Hepatocyte (in vitro differentiated cells): ENCODE measurements at places on chromosomes 12 and 14. TPM values are rescaled to one million over a fixed set of nuclear protein-coding genes. Genes with fewer than 3 reads are reported as not detected.

ADCY4 gene
- 0.63 and 1.4 TPM in 2 replicates for total RNA-seq

- no peak for DNase-seq
These were observed 8.6 kb downstream of the KRT2 start for GRCh38 chr12:52643233-52644077.

DNA sequence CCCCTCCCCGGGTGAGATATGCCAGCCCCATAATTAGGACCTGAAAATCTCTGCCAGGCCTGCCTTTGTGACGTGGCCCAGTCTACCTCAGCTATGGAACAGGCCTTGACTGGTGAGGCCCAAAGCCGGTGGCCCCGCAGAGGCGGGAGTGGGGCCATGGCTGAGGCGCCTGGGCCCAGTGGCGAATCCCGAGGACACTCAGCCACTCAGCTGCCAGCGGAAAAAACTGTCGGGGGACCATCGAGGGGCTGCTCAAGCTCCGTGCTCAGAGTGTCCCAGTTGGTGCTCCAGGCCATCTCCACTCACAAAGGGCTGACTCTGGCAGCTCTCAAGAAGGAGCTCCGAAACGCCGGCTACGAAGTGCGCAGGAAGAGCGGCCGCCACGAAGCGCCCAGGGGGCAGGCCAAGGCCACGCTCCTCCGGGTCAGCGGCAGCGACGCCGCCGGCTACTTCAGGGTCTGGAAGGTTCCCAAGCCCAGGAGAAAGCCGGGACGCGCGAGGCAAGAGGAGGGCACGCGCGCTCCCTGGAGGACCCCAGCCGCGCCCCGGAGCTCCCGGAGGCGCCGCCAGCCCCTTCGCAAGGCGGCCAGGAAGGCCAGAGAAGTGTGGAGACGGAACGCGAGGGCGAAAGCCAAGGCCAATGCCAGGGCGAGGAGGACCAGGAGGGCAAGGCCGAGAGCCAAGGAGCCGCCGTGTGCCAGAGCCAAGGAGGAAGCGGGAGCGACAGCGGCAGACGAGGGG, 21.4 kb downstream of the ZNF641 start:
- DNase-seq, result no peak

DNA sequence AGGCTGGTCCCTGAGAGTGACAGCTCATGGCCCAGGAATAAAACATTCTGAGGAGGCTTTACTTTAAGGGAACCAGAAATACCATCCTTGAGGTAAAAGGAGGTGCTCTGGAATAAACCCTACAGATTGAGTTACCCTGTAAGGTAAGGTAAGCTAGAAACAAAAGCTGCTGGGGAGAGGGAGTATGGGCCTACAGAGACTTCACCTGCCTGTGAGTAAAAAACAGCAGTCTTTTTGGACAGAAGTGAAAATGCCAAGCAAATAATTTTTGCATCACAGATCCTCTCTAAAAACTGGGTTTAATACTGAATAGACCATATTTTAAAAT, 41.2 kb downstream of the CORO1C start:
- DNase-seq, result no peak

KRT85 gene
- not detected in 2 replicates for total RNA-seq

UBR7 gene
- total RNA-seq, result 14.9 and 16.3 TPM in 2 replicates

DNA sequence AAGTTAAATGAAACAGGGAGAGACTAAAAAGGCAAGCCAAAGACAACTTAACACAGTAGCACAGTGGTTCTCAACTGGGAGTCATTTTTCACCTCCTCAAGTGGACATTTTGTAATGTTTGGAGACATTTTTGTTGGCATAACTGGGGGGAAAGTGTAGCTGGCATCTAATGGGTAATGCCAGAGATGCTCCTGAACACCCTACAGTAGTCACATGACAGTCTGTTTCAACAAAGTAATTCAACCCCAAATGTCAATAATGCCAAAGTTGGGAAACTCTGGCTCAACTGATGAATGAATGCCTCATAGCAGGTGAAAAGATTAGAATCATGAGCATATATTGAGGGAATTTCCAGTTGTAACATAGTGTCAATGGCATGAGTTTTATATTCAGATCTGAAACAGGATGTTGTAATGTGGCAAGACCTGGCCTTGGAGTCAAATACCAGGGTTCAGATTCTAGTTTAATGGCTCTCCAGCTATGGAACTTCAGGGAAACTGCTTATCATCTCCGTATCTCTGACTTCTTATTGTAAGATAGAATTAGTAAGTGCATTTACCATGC, 2.4 kb upstream of the OR4K5 start:
- no peak for DNase-seq

DNA sequence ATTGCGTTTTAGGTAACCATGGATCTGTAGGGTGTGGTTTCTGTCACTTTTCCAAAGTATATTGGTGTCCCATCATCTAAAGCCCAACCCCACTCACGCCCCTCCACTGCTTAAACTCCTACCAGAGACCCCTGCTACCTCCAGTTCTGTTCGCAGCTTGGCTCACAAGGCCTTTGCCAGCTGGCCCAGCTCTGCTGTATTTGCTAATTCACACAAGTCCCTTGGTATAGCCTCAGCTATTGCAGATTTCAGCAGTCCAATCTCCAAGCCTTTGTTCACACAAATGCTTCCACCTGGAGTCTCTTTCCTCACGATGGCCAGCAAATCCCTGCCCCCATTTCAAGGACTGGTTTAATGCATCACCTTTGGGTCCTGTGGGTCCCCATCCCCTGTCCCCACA, 24.2 kb downstream of the ISCA2 start:
- DNase-seq, result no peak

DNA sequence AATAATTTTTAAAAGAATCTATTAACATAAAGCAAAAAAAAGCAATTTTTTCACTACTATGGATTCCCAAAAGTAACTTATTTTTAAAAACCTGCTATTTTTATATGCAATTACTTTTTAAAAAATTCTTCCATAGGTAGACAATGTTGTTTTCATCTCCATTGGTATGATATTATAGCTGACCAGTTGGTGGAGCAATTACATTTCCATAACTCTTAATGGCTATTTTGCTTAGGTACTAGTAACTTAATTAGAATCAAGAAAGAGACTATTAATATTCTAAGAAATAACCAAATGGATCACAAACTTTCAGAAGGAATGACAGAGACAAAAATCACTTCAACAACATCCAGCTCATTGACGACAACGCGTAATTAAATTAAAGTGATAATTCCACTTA, 64.7 kb upstream of the PTCSC3 start:
- DNase-seq, result no peak

DNA sequence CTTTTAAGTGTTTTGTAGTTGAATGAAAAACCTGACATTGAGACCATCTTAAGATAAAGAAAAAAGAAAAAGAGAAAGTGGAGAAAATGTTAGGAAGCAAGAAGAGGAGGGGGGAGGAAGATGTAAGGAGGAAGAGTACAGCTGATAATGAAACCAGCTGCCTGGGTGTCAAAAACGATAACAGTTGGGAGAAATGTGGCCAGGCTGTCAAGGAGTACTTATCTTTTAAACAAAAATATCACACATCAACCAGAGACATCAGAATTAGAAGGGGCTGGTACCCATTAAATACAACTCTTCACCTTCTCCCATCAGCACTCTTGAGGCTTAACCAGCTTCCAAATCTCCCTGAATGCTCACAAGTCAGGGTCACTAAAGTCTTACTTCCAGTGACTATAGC, 4.5 kb downstream of the SLC11A2 start:
- no peak for DNase-seq

EGLN3 gene
- total RNA-seq, result 11.9 and 12.8 TPM in 2 replicates

TAS2R19 gene
- total RNA-seq, result 4.4 and 7.4 TPM in 2 replicates

GYS2 gene
- total RNA-seq, result 0.27 and 0.88 TPM in 2 replicates

DNA sequence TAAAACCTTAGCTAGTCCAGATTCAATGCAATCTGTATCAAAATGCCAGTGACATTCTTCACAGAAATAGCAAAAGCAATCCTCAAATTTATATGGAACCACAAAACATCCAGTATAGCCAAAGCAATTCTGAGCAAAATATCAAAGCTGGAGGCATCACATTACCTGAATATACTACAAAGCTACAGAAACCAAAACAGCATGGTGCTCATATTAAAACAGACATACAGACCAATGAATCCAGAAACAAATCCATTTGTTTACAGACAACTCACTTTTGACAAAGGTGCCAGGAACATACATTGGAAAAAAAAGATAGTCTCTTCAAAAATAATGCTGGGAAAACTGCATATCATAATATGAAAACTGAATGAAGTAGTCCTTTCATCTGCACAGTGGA, 4.8 kb downstream of the KLRC4 start:
- no peak for DNase-seq

- no peak for DNase-seq
These were observed 52.0 kb downstream of the NOC4L start for GRCh38 chr12:132196038-132196872.

DNA sequence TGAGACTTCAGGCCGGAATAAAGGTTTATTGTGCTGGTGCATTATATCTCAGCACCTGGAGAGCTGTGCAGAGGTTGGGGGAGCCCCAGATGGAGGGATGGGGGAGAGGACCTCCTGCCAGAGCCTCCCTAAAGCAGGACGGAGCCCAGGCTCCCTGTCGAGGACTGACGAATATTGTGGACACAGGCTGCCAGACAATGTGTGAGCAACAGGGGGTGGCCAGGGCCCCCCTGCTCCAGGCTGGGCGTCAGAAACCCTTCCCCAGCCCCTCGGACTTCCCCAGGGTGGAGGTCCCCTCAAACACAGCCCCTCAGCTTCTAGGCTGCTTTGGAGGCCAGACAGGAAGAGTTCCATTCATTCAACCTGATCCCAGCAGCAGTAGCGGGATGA, 8.0 kb downstream of the TMEM119 start:
- no peak for DNase-seq

PAPLN gene
- total RNA-seq, result 10.1 and 13.4 TPM in 2 replicates

RILPL1 gene
- 10.2 and 13.6 TPM in 2 replicates for total RNA-seq

TEX22 gene
- total RNA-seq, result 0.52 TPM in 1 of 2 replicates, not detected in the other

AMDHD1 gene
- 2.1 and 3.5 TPM in 2 replicates for total RNA-seq

GRCh38 chr14:96536807-96537206, 34.6 kb downstream of the PAPOLA start:
- DNase-seq, result no peak

DNA sequence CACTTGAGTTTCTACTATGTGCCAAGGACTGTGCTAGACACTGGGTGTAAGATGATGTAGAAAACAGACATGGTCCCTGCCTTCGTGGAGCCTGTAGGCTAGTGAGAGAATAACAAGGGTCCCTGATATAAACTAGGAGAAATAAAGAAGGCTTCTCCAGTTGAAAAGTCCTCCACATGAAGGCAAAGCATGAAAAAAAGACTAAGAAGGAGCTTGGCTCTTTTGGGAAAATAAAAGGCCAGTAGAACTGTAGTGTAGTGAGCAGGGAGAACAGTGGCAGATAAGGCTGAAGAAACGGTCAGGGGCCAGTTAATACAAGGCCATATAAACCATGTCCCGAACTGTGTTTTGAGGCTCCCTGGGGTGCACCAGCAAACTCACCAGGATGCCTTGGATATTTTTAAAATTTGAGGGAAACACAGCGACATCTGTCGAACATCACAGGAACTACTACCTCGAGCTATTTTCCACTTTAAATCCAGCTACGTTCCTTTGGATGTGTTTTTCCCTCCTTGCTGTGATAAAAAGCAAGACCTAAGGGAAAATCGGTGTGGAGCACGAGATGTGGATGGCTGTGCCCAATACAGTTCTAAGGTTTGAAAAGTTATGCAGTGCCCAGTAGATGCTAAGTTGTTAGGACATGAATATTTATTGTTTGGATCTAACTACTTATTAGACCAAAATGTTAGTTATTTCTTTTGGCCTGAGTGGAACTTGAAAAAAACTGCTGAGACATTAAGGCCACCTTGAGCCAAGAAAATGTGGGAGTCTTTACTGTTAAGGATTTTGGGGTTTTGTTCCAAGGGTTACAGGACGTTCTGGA, 8.5 kb upstream of the CFL2 start:
- DNase-seq, result peak; percentile 53

GRCh38 chr14:52950898-52951680, at the start of gene FERMT2:
TSS of gene FERMT2 (minus strand) at chr14:52951050. CDS start at chr14:52950568, 482 bp downstream.
- peak; percentile 94 for DNase-seq

GRCh38 chr12:72289633-72290032, 17.5 kb downstream of the TRHDE start:
- no peak for DNase-seq

GRCh38 chr14:102103062-102103695, 16.3 kb upstream of the HSP90AA1 start:
- DNase-seq, result no peak

DNA sequence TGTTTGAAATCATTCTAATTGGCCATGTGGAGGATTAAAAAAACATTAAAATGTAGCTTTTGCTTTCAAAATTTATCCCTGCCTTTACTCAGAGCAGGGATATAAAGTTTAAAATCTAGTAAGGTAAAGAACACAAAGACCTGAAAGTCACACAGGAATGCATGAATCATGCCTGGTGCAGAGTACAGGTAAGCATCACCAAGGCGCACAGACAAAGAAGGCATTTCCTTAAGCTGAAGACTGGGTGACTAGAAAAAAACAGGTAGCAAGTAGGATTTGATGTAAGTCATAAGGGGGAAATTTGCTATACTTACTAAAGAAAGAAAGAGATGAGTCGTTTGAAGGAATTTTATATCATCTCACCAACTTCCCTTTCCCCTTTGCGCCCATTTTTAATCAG, 405.6 kb downstream of the GXYLT1 start:
- peak; percentile 7 for DNase-seq

DNA sequence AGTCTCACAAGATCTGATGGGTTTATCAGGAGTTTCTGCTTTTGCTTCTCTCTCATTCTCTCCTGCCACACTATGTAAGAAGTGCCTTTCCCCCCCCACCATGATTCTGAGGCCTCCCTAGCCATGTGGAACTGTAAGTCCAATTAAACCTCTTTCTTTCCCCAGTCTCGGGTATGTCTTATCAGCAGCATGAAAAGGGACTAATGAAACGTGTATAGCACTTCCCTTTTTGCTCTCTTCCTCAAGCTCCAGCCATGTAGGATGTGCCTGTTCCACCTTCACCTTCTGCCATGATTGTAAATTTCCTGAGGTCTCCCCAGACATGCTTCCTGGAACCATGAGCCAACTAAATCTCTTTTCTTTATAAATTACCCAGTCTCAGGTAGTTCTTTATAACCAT, 7.0 kb upstream of the CRACR2A start:
- DNase-seq, result no peak

WBP11 gene
- 22.8 and 26.6 TPM in 2 replicates for total RNA-seq

GRCh38 chr14:63477556-63477955, 65.6 kb downstream of the PPP2R5E start:
- DNase-seq, result no peak

DNA sequence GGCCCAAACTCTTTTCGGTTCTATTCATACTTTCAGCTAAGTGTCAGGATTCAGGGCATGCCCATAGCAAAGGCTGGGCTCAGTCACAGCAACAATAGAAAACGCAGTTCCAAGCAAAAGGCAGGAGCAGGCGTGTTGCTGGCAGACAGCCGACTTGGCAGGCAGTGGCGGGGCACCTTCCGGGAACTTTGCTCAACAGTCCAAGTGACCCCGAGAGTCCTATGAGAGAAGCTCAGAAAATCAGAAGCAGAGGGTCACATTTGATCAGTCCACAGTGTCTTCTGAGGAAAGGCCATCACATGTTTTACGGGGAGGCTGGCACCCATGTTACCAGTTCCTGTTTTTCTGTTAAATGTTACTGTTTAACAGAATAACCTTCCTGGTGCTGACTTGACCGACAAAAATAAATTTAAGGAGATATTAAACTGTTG, 115.0 kb downstream of the DACT1 start:
- no peak for DNase-seq

GRCh38 chr12:58616618-58617017, 303.7 kb downstream of the LRIG3 start:
- DNase-seq, result no peak
